ENCODE measurements at places on chromosomes 12 and 14.

GRCh38 chr14:50320283-50320682, 8.2 kb downstream of the DMAC2L start:
- DNase-seq = no peak

DNA sequence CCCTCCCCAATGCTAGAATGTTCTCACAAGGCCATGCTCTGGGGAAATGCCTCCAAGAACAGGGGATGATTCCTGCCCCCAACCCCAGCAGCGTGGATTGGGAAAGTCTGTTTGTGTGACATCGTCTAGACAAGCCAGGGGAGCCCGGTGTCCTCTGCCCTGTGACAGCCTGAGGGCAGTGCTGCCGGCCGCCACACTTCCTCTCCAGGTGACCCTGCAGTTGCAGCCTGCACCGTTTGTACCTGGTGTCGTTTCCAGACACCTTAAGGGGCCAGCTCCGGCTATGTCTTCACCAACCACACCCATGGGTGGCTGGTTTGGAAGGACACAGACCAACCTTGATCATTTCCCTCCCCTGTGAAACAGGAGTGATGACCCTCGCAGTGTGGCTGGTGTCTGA, 372.6 kb downstream of the BCL11B start:
- no peak for DNase-seq

DNA sequence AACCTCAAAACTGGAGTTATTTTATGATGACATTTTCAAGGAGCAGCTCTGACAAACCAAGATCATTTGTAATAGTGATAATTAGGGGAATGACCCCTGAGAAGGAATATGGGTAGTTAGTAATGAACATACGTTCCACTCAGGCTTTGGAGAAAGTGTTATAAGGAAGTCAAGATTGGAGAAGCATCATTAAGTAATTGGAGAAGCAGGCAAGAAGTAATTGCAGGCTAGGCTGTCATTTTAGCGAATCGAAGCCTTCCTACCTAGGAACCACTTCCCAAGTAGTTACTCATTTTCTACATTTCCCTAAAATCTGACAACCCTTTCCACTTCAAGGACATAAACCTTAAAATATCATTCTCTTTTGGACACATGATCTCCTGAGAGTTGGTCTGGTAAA, 1.2 kb downstream of the EDDM3B start:
- no peak for DNase-seq

DNA sequence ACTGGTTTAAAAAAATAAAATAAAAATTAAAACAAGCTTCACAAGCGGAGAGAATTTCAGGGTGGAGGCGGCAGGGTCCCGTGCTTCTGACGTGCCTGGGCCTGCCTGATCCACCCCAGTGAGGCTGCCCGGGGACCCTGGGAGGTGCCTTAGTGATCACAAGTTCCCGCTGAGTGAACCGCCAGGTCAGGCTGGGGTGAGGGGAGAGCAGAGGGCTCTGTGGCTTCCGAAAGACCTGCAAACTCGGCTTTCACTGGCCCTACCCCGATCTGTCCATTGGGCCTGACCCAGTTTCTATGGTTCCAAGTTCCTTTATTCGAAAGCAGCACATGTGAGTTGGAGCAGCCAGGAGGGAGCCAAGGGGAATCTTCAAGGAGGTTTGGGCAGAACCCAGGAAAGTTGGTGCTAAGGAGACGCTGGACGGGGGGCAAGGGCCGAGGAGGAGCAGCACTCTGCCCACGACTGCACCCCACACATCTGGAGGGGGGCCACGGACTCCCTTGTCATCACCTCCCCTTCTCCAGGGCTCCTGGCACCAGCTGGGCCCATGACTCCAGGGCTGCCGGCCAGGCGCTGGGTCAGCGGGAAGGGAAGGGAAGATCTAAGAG, 12.9 kb downstream of the MMP14 start:
- no peak for DNase-seq

GRCh38 chr14:91311284-91311662, 66.8 kb upstream of the GPR68 start:
- DNase-seq = no peak

GRCh38 chr14:73739899-73740617, 25.9 kb upstream of the PNMA1 start:
- DNase-seq = no peak

GRCh38 chr12:31362759-31363415, 36.9 kb upstream of the SINHCAF start:
- DNase-seq = no peak

Data from stimulated activated CD8-positive, alpha-beta memory T cell treated with anti-CD3 and anti-CD28 coated beads, Interleukin-12 subunit alpha, Interleukin-12 subunit beta, amount 100 ng/mL, for 1 hour (primary cell).